Astrocyte of the hippocampus (primary cell): ENCODE measurements at places on chromosomes 6 and 20.

DNA sequence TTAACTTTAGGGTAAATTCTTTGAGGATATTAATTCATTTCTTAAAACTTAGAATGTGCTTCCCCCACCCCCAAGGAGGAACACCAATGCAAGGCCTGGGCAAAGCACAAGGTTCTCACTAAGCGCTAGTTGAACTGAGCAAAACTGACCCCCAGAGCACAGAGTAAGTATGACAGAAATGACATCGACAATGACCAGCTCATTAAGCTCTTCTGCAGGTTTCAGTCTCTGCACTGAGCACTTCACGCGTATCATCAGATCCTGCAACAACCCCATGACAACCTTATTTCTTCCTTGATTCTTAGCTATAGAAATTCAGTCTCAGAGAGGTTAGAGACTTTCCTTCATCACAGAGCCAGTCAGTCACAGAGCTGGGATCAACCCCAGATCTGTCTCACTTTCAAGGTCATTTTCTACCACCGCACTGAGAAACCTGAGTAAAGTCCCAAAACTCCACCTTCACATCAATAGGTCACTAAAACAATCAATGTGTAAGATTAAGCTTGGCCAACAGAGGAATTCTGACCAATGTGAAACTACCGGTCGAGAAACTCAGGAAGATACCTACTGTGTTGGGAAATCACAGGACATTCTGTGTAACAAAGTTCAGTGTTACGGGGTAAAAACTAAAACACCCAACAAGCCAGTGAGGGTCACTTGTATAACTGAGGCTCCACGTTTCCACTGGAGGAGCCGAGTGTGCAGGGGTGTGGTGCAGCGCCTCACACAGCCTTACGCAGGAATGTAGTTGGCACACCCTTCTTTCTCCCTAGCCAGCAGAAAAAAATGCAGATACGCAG, 129.0 kb upstream of the FOXQ1 start:
- no peak for DNase-seq

- peak; percentile 93 for DNase-seq
Measured at GRCh38 chr6:44041461-44042260, 85.6 kb downstream of the MRPL14 start.

GRCh38 chr6:146997062-146997461, 207.2 kb upstream of the STXBP5 start:
- peak; percentile 56 for DNase-seq

GRCh38 chr6:13178107-13178506, 150.2 kb downstream of the TBC1D7 start:
- DNase-seq = no peak

- DNase-seq = no peak
Measured at GRCh38 chr6:168181876-168182275, 102.9 kb upstream of the FRMD1 start.

DNA sequence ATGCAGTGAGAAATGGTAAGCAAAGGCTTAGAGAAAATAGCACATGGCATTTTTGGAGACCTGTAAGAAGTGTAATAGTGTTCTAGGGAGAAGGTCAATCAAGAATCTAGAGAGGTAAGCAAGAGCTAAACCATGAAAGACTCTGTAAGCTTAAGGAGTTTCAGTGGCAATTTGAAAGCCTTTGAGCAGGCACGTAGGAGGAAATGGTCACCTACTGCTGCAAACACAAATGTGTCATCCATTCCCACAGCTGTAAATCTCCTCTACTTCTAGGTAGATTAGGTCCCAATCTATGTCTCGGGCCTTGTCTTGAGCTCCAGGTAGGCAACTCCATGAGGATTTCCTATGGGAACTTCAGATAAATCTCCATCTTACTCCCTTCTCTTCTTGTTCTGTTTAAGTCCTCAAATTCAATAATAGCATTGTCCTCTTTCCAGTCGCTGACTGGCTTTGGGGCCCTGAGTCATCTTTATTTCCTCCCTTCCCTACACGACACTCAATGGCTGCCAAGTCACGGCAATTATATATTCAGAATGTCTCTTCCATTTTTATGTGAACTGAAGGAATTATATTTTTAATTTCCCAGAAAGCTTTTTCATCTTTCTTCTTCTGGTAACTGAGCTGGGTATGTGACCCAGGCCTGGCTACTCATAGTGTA, 24.2 kb upstream of the PAQR8 start:
- DNase-seq = no peak

DNA sequence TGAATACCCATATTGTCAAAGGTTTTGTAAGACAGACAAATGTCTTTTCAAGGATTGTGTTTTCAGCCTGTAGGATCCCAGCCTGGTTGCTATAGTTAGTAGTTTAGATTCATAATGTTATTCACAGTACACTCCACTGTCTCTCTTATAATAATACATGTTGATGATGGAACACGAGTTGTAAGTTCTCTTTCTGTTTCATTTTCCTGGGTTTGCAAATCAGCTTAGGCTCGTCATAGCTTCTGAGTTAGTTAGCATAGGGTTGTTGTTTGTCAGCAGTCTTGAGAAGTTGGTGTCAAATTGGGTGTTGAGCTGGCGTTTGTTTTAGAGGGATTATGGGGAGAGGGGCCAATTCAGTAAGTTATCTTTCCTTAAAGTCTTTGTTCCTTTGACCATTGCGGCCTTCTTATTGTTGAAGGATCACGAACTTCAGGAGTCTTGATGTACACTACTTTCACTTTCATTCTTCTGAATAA, 45.8 kb downstream of the QKI start:
- DNase-seq = peak; percentile 65

DNA sequence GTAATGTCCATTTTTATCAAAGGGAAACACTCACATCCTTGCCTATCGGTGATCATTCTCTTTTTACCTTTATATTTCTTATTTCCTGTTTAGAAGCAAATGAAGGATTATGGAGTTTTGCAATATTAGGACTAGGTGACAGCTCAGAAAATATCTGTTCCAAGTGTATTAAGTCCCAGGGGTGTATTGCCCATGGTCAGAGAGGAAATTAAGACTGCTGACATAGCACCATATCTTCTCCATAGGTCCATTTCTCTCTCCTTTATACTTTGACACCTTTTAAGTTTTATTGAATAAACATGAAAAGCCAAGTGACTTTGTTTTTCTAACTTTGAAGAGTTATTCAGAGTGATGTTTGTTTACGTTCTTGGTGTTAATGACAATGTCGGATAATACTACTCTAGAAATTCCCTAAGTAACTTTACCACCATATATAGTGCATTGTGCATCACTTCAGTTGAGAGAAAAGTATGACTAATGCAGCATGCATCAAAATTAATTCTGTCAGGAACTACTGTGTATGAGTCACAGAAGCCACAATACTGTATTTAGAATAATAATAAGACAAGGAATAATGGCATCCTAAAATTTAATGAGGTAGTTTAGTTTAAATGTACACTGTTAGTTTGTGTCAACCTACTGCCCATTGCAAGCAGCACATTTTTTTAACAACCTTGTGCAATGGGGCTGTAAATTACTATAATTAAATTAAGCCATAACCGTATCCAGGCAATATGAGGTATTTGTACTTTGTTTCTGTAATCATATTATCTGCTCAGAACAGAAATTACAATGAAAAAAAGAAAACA, 474.4 kb upstream of the RNF217 start:
- DNase-seq = peak; percentile 79

DNA sequence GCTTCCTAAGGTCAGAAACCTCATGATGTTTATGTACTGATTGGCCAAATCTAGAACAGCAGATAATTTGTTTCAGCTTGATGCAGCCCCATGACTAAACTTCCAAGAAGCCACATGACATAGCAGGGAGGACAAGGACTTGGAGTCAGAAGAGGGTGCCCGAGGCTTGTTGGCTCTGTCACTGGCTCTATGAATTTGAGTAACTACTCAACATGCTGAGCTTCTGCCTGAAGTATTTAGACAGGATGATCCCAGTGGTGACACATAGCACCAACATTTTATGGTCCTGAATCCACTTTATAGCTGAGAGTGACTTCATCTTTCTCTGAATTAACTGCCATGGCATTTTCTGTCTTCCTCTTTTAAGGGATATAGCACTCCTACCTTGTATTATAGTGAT, 13.5 kb upstream of the TBX18 start:
- no peak for DNase-seq

DNA sequence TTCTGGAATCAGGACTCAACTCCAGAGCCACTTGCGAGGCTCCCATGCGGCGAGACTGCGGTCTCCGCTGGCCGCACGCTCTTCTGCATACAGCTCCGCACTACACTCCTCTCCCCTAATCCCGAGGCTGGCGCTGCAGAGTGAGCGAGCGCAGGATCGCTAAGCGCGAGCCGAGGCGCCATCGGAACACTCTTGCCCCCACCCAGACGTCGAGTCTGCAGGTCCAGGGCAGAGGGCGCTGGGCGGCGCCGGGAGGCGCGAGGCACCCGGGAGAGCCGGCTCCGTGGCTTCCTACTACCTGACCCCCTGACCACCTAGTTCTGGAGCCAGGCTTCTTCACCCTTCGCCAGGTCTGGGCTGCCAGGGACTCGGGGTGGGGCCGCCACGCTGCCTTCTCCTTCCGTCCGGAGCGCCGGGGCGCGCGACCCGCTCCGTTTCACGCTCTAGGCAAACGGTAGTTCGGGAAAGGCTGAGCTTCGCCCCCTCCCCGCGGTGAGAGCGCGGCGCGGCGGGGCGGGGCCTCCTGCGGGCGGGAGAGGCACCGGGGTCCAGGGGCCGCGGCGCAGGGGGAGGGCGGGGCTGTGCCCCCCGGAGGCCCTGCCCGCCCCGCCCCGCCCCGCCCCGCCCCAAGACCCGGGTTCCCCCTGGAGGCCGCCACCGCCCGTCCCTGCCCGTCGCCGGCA, 5.4 kb upstream of the TUBB2A start:
- DNase-seq = peak; percentile 92

- no peak for DNase-seq
Measured at GRCh38 chr6:37974381-37974780, 154.9 kb downstream of the ZFAND3 start.

DNA sequence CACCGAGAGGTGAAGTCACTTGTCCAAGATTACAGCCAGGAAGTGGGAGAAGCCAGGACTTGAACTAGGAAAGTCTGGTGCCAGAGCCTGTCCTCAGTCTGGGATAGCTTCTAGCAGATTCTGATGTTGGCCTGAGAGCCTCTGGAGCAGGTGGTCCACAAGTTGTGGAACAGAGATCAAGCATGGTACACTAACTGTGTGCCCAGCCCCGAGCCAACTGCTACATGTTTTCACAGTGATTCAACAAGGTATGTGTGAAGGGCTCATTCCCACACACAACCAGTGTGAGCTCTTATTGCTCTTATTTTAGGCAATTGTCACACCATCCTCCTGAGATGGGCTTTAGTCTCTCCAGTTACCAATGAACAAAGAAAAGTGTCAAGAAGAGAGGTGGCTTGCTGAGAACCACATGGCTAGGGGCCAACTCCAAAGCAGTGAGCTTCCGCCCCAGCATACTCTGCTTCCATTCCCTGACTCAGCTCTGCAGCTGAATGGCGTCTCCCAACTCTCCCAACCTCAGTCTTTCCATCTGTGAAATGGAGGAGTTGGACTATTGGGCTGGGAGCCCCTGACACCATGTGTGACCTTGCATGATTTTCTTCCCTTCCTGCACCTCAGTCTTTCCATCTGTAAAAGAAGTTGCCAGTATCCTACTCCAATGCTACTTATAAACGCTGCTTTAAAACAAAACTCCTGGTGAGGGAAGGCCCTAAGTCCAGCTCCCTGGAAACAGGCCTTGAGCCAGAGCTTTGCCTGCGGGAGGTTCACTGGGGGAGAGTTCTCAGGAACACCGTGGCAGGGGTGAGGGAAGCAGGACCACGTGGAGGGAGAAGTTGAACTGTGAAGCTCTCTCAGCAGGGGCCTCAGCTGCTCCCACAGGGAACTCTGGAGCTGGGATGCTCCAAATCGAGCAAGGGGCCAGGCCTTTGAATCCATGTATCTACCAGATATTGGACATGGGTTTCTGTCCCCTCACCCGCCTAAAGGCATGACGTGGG, 40.9 kb downstream of the CDH22 start:
- DNase-seq = no peak

- DNase-seq = no peak
Measured at GRCh38 chr6:36766399-36766945, 68.8 kb downstream of the RAB44 start.

GRCh38 chr20:10376270-10377075, 57.5 kb downstream of the MKKS start:
- DNase-seq = peak; percentile 89

- no peak for DNase-seq
Measured at GRCh38 chr20:56765172-56766073, 136.3 kb downstream of the TFAP2C start.

DNA sequence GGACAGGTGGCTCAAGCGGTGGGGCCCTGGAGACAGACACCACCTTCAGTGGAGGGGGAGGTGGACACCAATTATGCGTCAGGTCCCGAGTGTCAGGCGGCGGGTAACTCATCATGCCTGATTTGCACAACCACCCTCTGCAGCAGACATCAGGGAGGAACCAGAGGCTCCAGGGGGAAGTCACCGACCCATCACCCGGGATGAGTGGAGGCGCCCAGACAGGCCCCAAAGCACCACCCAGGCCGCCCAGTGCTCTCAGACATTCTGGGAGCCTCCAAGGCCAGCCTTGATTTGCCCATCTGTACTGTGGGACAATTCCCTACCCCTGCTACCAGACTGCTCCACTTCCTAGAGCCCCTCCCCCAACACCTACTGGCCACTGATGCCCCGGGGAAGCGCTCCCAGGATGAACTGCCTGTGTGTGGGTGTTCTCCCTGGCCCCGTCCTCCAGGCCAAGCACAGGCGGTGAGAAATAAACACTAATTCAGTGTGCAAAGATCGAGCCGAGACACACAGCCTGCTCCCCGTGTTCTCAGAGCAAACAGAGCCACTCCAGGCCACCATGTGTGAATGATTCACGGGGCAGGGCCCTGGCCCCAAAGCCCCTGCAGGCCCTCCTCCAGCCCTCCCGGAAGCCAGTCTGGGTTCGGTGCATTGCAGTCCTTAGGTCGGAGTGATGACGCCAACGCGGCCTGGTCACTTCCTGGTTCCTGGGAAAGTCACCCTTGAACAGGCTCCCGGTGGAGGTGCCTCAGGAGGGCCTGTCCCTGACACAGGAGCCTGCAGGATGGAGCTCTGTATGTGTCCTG, 107.2 kb downstream of the ASXL1 start:
- peak; percentile 25 for DNase-seq

- no peak for DNase-seq
Measured at GRCh38 chr20:45985573-45985972, 13.6 kb upstream of the ZNF335 start.

DNA sequence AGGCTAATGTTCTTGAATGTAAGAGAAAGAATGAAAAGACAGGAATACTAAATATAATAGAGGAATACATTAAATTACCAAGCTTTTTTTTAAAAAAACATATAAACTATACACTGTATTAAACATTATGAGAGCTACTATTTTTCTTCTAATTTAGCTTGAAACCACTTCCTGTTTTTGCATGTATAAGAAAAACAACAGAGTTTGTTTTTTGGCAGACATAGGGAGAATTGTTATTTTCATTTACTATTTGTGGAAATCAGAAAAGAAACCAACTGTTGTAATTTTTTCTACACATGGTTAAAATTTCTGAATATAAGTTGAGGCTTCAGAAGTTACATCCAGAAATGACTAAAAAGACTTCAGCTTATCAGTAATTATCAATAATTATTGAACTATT, 991.8 kb upstream of the GJE1 start:
- DNase-seq = no peak

- DNase-seq = no peak
Measured at GRCh38 chr6:100117680-100118079, 123.7 kb upstream of the MCHR2 start.
